ENCODE measurements at places on chromosomes 1 and 21.

- no peak for DNase-seq
Observed at GRCh38 chr21:45145146-45145545, 70.8 kb downstream of the ADARB1 start.

DNA sequence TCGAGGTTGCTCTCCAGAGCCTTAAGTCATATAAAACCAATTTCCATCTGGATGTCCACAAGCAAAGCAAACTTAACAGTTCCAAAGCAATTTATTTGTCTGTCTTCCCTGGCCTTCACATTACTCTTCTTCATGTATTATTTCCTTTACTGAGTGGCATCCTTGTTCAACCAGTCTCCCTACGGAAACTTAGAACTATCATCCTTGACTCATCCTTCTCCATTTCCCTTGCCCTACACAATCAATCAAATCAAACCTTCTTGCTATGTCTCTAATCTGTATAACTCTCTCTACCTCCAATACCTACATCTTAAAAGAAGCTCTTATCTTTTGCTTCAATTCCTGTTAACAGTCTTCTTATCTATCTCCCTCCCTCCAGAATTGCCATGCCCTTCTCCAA is 25.4 kb downstream of the EGLN1 start:
- no peak for DNase-seq

- peak; percentile 45 for DNase-seq
Observed at GRCh38 chr1:229342656-229343569, at the start of gene CCSAP. Gene CCSAP, minus strand, starts transcription at chr1:229343047. Its CDS starts 582 bp downstream, at chr1:229342465.

GRCh38 chr1:214901718-214902117 is 180.8 kb upstream of the KCNK2 start:
- no peak for DNase-seq

DNA sequence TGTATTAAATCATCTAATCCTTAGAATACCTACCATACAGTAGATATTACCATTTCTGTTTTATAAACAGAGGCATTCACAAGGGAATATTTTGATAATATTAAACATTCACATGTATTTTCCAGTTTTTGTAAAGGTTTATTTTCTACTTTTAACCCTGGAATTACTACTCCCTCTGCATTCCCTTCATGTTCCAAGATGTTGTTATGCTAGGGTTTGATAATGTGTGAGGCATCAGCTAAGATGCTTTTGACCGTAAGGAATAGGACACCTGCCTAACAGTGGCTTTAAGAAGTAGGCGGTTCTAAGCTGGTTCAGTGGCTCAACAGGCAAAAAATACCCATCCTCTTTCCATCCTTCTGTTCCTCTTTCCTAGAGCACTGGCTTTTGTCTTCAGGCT is 131.9 kb upstream of the USP24 start:
- DNase-seq: no peak

- no peak for DNase-seq
Observed at GRCh38 chr1:211559222-211560010, 19.5 kb downstream of the SLC30A1 start.

- no peak for DNase-seq
Observed at GRCh38 chr1:7299329-7299799, 471.7 kb upstream of the VAMP3 start.

DNA sequence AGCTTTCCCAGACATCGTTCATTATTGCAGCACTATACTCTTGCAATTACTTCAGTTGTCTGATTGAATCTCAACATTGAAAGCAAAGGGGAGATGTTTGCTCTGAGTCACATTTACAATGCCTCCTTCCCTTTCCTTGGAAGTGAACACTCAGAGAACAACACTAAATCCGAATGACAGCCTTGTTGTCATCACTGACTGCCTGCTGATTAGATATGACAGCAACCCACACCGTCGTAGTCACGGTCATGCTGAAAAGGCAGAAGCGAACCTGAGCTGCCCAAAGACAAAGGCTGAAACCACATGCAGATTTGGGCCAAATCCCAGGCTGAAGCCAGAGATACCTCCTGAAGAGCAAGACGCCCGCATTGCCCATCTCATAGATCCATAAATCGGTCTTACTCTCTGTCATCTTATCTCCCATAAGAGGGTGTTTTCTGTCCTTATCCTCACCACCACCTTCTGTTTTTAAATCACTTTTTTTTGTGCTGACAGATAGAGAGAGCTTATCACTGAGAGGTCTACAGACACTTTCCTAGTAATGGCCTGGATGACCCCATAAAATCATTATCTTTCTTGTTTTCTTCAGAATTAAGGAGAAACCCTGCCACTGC is 47.5 kb downstream of the TMCO4 start:
- DNase-seq: no peak

- no peak for DNase-seq
Observed at GRCh38 chr1:116502671-116503314, 68.0 kb downstream of the CD58 start.

GRCh38 chr21:36005018-36005417 is 55.3 kb downstream of the SETD4 start:
- no peak for DNase-seq
